NCI-H1092 (cell line): ENCODE measurements at places on chromosomes 2 and 18.

DNA sequence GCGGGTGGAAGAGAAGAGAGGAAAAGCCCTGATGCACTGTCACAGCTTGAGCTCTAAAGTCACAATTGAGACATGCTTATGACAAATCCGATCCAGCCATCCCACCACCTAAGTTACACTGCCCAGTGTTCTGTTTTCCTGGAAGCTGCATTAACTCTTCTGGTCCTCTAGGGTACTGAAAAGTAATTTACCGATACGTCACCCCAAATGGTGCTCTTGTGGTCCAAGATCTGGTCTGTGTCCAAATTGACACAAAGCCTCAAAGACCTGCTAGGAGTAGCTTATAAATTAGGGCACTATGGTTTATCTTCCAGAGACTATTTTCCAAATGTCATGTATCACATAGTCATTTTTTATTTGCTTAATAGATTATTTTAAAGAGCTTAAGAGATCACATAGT is 186.7 kb upstream of the ETAA1 start:
- DNase-seq: no peak

DNA sequence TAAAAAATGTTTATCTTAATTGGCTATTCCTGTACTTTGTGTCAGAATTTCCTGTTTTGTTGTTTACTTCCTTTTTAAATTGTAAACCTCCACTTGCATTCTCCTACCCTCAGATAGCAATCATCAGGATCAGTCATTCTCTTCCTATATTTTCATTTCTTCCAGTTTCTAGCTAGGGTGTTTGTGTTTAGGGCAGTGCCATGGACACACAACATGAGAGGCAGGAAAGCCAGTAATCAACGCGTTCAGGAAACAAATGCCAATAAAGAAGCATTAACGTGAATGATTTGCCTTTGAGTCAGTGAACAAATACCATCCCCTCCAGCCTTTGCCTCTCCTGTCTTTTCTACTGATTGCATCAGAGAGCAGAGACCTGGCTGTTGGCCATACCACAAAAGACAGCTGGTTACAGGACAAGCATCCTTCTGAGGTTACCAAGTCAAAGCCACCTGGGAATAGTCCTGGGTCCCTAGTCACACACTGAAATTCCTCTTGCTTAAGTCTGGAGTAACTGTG is 56.7 kb upstream of the FHL2 start:
- DNase-seq: peak; percentile 50

DNA sequence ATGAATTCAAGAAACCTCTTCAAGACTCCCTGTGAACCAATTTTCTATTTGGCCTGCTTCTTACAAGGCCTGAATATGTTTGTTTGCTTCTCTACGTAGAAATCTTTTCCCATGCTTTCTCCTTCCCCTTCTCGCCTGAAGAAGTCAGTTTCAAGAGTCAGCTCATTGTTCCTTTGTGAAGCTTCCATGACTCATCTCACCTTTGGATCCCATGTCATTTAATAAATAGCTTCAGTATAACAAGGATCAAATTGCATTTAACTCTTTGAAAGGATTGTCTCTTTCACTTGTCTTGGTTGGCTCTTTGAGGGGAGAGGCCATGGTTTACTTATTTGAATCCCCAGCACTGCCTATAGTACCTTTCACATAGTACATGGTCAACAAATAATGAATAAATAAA is 28.4 kb downstream of the CPS1 start:
- no peak for DNase-seq

DNA sequence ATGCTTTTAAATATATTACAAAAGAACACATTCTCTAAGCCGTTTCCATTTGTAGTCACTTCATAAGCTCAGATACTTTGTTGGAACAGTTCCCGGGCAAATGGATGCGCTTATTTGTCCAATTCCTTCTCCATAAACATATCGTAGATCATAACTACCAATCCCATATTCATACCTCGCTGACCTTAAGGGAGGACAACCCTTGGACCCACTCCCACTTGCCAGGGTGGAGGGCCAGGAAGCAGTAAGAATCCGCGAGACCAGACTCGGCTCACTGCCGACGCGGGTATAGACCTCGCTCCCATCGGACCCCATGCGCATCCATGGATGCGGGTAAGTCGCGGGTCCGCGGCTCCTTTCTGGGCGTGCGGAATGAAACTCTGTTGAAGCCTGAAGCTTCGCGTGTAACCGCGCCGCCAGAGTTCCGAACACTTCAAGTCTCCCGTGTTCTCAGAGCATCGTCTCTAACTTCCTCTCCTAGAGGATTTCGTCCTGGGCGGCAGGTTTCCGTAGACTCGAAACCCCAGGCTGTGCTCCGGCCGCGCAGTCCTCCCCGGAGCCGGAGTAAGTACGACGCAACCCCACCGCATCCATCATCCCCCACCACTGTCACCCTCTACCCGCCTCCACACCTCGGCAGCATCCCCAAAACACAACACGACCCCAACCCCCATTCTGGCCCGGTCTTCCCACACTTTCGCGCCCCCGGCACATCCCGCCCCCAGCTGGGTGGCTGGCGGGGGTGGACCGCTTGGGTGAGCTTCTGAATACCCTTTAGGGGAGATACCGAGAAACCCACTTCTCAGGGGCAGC is 1.1 kb downstream of the DSC3 start:
- no peak for DNase-seq

DNA sequence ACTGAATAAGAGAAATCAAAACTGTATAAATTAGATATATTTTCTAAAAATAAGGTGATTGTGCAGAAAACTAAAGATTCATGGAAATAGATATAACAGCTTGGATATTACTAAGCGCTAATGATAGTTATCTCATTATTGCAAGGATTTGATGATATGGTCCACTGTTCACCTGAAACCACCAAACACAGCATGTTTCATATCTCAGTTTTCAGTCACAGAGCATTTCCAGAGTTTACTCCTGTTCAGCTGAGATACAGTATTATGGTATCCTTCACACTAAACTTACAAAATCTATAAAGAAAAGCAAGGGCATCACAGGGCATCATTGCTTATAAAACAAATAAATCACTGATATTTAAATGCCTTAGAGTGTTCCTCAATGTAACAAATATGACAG is 591.6 kb downstream of the ERBB4 start:
- DNase-seq: no peak
